ENCODE measurements at places on chromosomes 12 and 14.

GRCh38 chr14:72545411-72546311 lies 348.2 kb downstream of the DPF3 start:
- DNase-seq: no peak

GRCh38 chr14:37063467-37064240 lies 108.8 kb downstream of the SLC25A21 start:
- DNase-seq: no peak

- DNase-seq: peak; percentile 15
Measured at GRCh38 chr12:32273712-32274111, 125.6 kb upstream of the FGD4 start.

DNA sequence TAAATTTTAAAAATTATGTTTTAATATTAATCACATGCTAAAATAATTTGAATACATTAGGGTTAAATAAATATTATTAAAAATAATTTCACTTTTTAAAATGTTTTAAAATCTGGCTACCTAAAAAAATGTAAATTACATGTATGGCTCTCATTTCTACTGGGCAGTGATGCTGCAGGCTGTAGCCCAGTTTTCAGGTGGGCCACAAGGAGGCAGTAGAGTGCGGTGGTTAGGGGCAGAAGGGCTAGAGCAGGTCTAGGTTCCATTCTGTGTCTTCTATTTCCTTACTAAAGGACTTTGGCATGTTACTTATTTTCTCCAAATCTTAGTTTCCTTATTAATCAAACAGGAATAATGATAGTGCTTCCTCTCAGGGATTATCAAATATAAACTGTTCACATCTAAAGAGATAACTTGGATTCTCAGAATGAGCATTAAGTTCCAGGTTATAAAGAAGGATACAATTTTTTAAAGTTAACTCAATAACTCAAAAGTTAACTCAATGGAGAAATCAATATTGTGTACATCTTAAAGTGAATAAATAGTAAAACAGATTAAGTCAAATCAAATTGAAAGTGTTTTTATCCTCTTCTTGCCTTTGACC lies 54.9 kb upstream of the OVCH1 start:
- peak; percentile 52 for DNase-seq

GRCh38 chr12:125341422-125341821 lies 276.2 kb downstream of the AACS start:
- no peak for DNase-seq

DNA sequence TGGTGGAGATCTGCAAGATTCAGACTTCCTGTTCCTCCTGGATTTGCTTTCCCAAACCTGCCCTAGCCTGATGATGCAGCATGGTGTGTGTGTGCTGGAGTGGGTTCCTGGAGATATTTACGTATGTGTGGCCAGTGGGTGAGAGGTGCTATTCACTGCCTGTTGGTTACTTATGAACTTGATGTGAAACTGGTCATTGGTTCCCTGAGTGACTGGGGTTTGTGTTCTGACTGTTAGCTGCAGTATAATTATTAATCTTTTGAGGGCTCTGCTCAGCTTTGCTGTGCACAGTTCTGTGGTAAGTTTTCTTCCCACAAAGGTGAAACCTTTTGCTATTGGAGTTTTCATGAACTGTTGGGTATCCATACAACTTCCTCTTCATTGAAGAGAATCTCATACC lies 541.8 kb upstream of the FBXO33 start:
- no peak for DNase-seq

DNA sequence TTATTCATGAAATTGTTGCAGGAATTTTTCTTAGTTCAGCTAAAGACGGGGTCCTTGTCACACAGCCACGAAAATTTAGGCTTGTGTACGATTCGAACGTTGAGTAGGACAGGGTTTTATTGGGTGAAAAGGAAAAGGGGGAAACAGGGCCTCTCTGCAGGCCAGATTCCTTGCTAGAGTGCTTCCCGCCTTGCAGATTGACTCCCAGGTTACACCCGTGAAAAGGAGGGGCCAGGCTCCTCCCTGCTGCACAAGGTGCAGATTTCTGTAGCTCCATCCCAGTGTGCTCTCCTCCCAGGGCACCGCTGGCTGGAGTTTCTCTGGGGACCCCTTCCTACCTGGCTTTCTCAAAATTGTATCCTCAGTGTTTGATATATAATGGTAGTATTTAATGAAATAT lies 221.5 kb downstream of the ERC1 start:
- no peak for DNase-seq

GRCh38 chr14:102986810-102987579 lies 64.5 kb downstream of the AMN start:
- no peak for DNase-seq

GRCh38 chr14:100230361-100230760 lies 8.6 kb upstream of the YY1 start:
- no peak for DNase-seq

- DNase-seq: no peak
Measured at GRCh38 chr12:99151744-99152143, 495.8 kb upstream of the GARIN6 start.

DNA sequence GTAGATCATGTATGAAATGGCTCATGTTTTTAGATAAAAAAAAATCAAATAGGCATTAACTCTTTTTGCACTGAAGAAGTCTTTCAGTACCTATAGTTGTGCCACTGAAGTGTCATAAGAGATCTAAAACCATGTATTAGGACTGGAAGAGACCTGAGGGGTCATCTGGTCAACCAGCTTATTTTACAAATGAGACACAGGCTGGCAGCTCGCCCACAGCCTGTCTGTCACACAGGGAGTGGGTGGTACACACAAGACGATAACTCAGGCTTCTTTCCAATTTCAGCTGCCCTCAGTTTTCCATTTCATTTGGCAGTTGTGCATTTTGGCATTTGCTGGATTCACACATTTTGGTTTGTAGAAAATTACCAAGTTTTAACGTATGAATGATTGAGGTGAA lies 34.7 kb downstream of the C12orf75 start:
- no peak for DNase-seq

DNA sequence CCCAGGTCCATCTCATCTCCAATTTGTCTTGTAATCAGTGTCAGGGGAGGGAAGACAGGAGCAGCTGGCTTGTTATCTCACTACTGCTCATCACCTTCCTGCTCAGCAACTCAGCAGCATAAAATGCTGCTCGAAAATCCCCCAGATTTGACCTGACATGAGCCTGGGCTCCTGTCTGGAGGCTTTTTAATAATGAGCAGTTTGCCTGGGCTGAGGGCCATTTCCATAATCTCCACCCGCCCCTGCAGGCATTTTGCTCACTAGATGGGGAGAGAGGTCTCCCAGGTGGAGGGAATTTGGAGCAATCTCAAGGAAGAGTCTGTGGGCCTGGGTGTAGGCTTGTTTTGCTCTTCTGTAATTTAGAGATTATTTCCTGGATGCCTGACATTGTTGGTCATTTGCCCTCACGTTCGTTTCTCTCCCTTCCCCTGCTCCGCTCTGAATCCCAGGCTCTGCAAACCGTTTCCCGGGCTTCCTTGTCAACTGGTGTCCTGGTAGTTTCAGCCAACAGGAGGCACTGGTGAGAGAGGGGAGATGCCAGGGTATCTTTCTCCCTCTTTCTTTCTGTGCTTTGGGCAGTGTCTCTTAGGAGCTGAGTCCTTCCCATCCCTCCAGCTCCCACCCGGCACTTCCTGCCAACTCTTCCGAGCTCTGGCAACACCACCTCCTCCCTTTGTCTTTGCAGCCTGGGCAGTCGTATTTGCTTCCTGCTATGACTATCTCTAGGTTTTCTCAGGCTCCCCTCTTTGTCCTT lies 299.2 kb downstream of the GLT1D1 start:
- peak; percentile 14 for DNase-seq

DNA sequence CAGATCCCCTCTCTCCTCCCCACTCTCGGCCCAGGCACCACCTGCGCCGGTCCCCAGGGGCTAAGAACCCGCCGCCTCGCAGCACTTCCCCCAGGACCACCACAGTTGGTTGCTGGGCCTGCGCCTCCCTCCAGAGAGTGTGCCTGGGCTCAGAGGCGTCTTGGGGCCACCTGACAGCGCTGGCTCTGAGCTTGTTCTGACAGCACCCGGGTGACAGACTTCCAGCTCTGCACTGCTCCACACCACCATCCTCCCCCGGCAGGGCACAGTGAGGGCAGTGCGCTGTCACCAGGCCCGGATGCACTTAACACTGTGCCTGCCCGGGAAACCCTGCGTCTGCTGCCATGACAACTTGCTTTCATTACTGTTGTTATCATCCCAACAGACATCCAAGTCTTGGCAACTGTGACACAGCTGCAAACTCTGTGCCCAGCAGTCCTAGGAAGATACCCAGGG lies 6.6 kb downstream of the BRF1 start:
- no peak for DNase-seq

DNA sequence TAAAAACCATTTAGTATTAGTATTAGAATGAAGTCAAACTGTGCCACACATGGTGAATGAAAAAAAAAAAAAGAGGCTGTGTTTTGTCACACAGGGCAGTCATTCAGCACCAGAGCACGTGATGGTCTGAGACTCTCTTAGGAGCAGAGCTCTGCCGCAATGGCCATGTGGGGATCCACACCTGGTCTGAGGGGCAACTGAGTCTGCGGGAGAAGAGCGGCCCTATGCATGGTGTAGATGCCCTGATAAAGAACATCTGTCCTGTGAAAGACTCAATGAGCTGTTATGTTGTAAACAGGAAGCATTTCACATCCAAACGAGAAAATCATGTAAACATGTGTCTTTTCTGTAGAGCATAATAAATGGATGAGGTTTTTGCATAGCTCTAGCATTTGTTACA lies 12.2 kb upstream of the BDKRB1 start:
- no peak for DNase-seq

DNA sequence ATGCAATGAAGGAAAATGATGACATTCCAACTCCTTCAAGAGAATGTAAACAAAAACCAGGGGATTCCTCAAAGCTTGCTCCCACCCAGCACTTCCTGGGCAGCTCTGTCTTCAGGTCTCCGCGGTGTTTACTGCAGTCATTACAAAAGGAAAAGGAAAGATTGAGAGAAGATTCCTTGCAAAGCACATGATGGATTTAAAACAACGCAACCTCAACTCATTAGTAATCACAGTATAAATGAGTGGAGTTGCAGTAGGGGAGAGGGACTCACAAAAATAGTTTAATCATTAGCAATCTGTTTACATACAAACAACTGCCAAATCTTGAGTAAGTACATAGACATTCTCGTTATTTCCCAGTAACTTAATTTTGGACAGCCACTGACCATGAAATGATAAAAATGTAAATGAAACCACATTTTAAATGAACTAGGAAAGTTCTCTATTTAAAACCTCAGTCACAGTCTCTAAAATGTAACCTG lies 49.7 kb upstream of the OVCH1 start:
- no peak for DNase-seq

GRCh38 chr12:93702707-93703315 lies 25.6 kb downstream of the CRADD start:
- no peak for DNase-seq

- no peak for DNase-seq
Measured at GRCh38 chr14:64324895-64325294, 30.7 kb upstream of the ESR2 start.

DNA sequence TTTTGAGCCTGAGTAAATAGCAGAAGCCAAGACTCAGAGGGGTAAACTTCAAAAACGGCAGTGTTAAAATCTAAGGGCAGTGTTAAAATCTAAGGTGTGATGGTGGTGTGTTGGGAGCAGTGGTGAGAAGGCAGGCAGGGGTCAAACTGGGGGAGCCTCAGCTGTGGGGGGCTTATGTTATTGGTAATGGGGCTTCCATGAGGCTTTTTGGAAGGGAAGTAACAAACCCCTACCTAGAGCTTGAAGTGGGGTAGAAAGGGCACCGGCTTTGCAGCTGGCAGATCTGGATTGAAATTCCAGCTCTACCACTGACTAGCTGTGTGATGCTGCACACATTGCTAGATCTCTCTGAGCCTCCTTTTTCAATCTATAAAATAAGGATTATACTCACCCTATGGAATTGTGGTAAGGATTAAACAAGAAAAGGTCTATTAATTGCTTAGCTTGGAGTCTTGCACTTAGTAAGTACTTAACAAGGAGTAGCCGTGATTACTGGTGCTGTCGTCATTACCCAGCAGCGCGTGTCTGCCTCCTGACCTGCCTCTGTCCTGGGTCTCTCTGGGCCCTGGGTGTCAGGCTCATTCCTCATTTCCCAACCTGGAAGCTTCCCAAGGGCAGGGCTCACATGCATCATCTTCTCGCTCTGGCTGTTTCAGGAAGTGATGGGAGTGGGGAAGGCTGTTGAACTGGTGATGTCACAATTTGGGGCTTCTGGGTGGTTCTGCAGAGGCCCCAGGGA lies 18.5 kb upstream of the KRT80 start:
- peak; percentile 60 for DNase-seq

DNA sequence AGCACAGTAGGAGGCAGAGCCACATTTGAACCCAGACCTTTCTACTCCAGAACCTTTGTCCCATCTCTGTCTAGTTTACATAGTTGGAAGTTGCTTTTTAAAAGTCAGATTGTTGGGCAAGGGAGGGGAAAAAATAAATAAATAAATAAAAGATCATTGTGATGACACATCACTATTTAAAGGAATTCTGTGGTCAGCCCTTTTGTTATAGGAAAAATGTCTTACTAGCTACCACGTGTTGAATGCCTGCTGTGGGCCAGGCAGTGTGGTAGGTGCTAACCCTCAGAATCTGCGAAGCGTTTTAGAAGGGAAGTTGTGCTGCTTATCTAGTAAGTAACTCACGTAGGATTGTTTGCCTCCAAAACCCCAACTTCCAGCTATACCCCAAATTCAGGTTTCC lies 62.3 kb downstream of the BHLHE41 start:
- no peak for DNase-seq

- DNase-seq: no peak
Measured at GRCh38 chr14:69152181-69152901, 578 bp downstream of the DCAF5 start.

- no peak for DNase-seq
Measured at GRCh38 chr12:32603858-32604257, 75.2 kb upstream of the DNM1L start.

DNA sequence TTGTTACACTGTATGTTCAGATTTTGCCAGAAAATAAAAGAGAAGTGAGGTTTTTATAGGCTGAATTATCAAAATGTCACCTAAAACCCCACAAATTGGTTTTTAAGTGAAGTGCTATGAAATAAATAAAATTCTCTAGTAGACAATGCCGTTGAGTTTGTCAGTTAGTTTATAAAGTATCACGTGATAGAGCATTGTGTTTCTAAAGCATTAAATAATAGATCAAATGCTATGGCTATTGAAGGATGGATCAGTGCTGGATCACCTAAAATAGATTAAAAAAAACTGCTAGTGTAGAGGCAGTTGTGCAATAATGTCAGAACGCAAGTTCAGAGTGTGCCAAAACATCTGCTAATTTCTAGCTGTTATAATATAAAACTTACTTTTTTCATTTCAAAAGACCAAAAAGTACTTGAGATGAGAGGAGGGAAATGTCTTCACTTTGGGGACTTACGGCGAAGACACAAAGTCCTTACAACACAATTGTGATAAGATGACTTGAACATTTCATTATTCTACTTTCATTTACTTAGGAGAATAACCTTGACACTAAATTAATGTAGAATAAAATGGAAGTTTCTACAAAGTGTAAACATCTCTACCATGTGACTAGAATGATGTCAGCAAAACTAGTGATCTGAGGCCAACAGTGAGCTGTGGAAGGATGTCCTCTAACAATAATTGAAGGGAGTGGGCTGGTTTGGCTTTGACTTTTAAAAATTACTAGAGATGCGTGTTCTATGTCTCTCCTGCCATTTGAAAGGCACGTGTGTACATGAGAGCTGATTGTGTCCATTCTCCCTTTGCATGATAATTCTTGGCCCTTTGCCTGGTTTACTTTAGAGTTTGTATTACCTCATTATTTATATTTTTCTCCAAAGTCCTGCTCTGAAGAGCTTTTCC lies 154.4 kb upstream of the PDE3A start:
- DNase-seq: no peak

- DNase-seq: no peak
Measured at GRCh38 chr14:22002860-22003284, 329.3 kb upstream of the OR4E1 start.
